ENCODE measurements at places on chromosomes 4 and X.

- no peak for DNase-seq
Observed at GRCh38 chrX:131725001-131725654, 181.3 kb downstream of the OR13H1 start.

DNA sequence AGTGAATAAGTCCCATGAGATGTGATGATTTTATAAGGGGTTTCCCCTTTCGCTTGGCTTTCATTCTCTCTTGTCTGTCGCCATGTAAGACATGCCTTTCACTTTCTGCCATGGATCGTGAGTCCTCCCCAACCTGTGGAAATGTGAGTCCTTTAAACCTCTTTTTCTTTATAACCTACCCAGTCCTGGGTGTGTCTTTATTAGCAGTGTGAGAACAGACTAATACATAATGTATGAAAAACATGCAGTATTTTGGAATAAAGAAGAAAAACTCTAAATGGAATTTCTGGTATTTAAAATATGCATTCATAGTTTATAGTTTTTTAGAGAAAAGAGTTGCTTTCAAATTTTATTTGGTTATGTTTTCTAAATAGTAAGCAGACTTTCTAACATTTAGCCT lies 360.7 kb downstream of the PCDH7 start:
- DNase-seq, result no peak

DNA sequence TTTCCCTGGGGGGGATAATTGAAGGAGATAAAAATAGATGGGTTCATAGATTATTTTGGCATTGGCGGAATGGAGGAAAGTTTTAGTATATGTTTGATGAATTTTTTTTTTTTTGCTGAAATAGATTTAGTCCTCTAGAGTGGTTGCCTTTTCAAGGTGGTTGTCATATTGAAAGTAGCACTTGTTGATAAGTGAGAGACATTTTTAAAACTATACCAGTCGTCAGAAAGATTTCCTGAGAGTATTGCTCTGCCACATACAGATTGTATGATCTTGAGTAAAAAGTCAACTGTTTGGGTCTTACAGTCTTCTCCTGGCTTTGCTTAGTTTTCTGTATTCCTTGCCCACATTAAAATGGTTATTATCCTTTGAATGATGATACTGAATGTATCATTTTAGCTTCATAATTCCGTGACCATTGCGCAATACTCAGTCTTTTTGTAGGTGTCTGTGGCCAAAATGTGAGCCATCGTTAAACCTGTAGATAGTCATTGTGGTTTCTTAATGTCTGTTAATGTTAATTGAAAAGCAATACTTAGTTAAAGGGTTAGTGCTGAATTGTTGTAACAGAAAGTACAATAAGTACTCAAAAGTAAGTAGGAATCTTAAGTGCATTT lies 7.1 kb downstream of the SMARCAD1 start:
- no peak for DNase-seq

GRCh38 chrX:153763989-153764755 lies at the start of gene PLXNB3:
TSS of gene PLXNB3 (plus strand) at chrX:153764249. CDS start at chrX:153765536, 1,287 bp downstream.
- peak; percentile 66 for DNase-seq

GRCh38 chrX:34379891-34380290 lies 247.8 kb upstream of the FAM47A start:
- DNase-seq, result no peak

DNA sequence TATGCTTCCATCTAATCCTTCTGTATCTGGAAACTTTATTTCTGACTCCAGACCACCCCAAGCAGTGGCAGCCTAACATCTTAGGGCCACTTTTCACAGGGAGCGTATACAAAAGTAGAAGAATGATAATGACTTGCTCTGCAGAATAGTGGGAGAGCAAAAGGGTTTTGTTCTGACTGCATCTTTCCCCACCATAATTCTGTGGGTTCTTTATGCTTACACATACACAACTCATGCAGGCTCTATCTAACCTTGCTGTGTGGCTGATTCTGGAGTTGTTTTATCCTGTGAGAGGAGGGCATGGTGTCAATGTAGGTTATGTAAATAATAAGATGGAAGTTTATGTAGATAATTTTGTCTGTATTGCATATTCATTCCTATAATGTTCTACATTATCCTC lies 42.4 kb upstream of the NDNF start:
- DNase-seq, result no peak

DNA sequence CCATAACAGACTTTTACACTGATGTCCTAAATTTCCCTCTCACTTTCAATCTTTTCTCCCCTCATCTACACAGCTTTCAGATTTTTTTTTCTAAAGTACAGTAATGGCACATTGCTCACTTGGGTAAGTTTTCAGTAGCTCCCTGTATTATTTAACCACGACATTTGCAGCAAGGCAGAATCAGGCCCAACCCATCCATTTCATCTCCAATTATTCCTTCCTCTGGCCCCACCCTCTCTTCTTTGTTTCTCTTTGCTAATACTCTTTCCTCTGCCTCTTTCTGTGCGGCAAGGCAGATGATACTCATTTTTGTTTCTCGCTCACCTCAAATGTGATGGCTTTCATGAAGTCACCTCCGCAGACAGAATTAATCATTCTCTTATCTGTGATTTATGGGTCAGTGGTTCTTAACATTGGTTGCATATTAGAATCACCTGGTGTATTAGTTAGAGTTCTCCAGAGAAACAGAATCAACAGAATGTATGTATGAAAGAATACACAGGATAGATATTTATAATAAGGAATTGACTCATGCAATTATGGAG lies 43.4 kb upstream of the GATB start:
- DNase-seq, result no peak

DNA sequence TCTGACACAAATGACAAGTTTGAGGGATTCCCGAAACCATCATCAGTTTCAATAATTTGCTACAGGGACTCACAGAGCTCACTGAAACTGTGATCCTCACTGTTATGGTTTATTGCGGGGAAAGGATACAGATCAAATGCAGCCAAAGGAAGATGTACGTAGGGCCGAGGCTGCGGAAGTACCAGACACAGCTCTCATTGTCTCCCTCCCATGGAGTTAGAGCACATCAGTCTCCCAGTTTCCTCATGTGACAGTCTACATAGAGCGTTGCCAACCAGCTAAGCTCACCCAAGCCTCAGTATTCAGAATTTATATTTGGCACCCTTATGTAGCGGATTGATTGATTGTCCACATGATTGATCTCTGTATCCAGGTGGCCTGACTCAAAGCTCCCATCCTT lies 137.8 kb upstream of the TENM3 start:
- no peak for DNase-seq

GRCh38 chrX:23737413-23737812 lies 5.7 kb downstream of the ACOT9 start:
- no peak for DNase-seq

- no peak for DNase-seq
Observed at GRCh38 chrX:1564750-1565683, 26.4 kb upstream of the AKAP17A start.

- no peak for DNase-seq
Observed at GRCh38 chrX:53237056-53237455, 12.0 kb upstream of the KDM5C start.

- no peak for DNase-seq
Observed at GRCh38 chrX:63513825-63514568, 162.9 kb upstream of the SPIN4 start.

DNA sequence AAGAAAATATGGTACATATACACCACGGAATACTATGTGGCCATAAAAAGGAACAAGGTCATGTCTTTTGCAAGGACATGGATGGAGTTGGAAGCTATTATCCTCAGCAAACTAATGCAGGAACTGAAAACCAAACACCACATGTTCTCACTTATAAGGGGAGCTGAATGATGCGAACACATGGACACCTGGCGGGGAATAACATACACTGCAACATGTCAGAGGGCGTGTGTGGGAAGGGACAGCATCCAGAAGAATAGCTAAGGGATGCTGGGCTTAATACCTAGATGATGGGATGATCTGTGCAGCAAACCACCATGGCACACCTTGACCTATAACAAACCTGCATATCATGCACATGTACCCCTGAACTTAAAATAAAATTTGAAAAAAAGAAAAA lies 19.5 kb upstream of the CNKSR2 start:
- DNase-seq, result no peak

DNA sequence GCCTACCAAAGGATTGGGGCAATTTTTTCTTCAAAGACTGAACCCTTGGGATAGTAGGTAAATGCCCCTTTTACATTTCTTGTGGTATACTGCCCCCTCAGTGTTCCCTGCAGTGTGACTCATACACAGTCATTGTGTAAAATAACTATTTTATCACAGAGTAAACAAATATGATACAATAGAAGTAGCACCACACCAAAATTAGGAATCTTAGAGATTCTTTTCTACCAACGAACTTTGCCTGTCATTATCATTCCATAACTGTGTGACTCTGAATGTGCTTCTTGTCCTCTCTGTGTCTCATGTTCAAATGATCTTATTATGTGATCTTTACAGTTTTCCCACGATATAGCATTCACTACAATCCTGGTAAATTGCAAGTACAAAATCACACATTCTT lies 517.0 kb downstream of the ZIC3 start:
- no peak for DNase-seq

DNA sequence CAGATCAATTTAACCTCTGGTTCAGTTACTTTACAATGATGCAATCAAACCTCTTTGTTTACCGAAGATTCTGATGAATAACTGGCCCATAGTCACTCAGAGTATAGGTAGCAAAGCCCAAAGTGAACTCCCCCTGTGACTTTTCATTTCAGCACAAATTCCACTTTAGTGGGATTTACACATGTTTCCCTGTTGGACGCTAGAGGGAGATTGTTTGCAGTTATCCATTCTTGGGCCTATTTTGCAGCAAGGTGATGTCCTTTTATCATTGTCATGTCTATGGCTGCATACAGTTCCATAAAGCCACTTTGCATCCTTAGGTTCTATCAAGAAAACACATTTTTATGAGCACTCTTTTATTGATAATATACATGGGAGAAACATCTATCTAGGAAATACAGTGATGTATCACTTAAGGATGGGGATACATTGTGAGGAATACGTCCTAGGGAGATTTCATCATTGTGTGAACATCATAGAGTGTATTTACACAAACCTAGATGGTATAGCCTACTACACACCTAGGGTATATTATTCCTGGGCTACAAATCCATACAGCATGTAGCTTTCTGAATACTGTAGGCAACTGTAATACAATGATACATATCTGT lies 14.5 kb upstream of the DKK2 start:
- DNase-seq, result no peak

DNA sequence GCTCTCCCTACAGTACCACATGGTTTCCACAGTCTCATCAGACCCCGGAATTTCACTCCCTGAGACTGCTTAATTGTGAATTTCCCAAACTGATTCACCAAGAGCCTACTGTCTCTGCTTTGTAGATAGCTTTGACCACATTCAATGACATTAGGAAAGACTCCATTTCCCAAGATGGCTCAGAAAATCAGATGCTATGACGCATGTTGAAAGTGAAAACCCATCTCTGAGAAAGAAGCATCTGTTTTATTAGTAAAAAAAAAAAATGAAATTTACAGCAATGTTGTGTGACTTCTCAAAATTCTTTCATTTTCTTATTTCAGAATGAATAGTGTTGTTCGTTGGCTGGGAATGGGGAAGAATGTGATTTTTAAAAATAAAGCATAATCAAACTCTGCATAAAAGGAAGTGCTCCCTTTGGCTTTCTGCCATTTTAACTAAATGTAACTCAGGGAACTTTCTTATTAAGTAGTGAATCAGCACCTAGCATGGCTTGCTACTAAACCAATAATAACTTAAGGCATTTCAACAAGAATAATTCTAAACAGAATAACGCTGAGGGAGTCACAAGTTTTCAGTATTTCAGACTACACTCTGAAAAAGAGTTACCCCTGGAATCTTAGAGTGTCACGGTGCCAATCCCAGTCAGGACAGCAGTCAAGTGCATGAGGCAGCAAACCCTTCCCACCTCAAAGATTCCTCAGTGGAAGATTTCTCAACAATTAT lies 97.4 kb upstream of the MYOZ2 start:
- DNase-seq, result no peak

GRCh38 chrX:48068096-48068887 lies 3.1 kb downstream of the ZNF630 start:
- DNase-seq, result no peak

- DNase-seq, result no peak
Observed at GRCh38 chr4:138728566-138728965, 287.0 kb upstream of the NOCT start.

DNA sequence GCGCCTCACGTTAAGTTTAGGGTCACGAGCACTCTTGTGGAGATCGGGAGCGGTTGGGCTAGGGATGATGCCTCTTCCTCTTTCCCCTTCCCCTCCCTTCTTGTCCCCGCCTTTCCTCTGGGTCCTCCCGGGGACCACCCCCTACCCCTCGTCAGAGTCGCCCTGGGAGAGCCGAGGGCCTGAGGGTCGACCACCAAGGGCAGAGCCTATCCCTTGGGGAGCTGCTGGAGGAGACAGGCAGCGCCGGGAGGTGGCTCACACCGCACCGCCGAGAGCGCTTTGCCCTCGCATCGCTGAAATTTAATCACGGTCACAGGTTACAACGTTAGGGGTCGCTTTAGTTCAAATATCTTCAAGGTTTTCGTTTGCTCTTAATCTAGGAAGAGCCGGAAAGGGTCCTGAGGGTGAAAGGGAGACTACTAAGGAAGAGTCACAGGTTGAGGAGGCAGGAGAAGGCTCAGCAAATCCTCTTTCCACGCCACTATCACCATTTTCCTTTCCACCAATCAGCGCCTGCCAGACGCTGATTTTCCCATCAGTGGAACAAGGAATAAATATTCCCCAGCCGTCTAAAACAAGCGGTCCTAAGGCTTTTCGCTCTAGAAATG lies 528 bp upstream of the SNCA start:
- DNase-seq, result no peak

GRCh38 chr4:61866378-61867030 lies 666.4 kb downstream of the ADGRL3 start:
- DNase-seq, result no peak
